ENCODE measurements at places on chromosomes 5 and 9.
A peak's percentile ranks its signal among the peaks of the same experiment; 100 is the strongest.

DNA sequence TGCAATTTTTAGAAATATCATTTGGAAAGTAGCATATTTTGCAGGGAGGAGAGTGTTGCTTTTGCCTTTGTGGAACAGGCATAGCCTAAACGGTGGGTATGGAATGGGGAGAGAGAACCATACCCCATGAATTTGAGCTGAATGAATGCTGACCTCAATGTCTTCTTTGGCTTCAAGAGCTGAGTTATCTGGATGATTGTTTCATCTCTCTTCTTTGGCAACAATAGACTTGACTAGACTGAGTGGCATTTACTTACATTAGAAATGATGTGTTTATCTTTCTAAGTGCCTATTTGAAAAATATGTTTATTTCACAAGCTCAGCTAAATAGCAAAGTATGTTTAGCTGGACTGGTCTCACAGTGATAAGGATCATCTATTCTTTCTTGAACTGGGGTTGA lies 42.8 kb downstream of the SPEF2 start:
- DNase-seq = no peak

- peak; percentile 19 for DNase-seq
Observed at GRCh38 chr9:15416880-15417279, 5.8 kb upstream of the SNAPC3 start.

GRCh38 chr5:177542816-177543465 lies 11.4 kb downstream of the FAM193B start:
- no peak for DNase-seq

- DNase-seq = no peak
Observed at GRCh38 chr5:91175708-91176107, 207.4 kb downstream of the ARRDC3 start.

GRCh38 chr9:15743512-15743911 lies 190.7 kb downstream of the CCDC171 start:
- DNase-seq = no peak

DNA sequence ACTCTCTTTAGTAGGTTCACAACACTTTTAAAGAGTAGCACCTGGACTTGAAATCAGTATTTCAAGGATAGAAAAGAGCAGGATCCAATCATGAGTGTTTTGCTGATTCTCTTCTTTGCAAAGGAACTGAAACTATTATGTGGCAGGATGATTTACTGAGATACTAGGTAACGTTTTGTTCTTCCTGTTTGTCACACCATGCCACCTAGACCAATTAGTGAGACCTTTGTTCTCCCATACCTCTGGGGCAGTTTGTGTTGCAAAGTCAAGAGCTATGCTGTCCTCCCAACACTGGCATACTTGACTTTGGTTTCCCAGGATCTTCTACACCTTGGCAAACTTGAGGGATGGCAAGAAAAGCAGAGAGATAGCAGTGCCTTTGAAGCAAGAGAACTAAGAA lies 43.4 kb downstream of the PPP1R2B start:
- no peak for DNase-seq
